ENCODE measurements at places on chromosomes 5 and 9.

- DNase-seq, result no peak
Observed at GRCh38 chr9:123395276-123395688, 39.3 kb downstream of the CRB2 start.

GRCh38 chr5:79955356-79955895 lies 35.6 kb downstream of the MTX3 start:
- DNase-seq, result no peak

GRCh38 chr9:95048225-95049087 lies 269.1 kb downstream of the FANCC start:
- DNase-seq, result no peak

DNA sequence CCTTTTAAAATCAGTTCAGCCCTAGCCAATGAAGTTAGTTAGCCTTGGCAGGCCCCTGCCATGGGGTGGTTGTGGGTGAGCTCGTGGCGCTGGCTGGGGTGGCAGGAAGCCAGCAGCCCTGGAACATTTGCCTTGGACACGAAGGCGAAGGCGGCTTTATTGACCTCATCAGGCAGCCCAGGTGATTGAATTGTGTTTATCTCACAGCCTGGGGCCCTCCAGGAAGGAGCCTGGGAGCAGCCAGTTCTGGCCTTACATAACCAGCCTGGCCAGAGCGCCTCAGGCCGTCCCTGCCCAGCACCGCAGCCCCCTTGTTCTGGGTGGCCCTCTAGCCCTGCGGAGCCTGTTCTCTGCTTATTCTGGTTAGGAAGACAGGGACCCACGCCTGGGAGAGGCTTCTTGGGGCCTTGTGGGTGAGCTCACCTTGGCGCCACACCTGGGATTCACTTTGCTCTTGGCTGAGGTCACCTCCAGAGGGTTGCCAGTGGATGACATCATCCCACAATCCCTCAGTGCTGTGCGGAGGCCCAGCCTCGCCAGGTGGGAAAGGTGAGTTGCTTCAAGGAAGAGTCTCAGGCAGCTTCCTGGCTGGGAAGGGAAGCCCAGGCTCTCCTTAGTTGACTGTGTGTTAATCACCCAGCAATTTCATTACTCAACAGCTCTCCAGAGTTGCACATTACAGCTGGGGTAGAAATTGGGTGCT lies 54.4 kb upstream of the RPL26L1 start:
- DNase-seq, result no peak

- no peak for DNase-seq
Observed at GRCh38 chr5:164600274-164600673, 1094.9 kb downstream of the MAT2B start.

DNA sequence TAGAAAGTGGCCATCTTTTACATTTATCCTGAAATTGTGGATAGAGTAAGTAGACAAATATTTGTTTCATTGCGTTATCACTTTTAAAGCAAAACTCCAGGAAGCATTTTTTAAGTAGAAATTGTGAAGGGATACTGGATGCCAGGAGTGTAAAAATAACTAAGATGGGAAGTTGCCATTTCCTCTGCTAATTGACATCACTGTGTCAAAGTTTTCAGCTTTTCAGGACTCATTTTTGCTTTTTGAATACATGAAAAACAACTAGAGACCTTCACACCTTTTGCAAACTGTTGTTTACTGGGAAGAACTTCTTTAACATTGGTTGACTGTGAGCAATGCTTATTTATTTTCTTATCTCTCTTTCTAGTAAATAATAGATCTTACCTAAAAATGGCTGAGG lies 337.5 kb downstream of the NR2F1-AS1 start:
- no peak for DNase-seq

GRCh38 chr5:74934949-74935751 lies 69.0 kb upstream of the FAM169A start:
- no peak for DNase-seq

- DNase-seq, result no peak
Observed at GRCh38 chr9:82790875-82791274, 272.1 kb downstream of the RASEF start.

DNA sequence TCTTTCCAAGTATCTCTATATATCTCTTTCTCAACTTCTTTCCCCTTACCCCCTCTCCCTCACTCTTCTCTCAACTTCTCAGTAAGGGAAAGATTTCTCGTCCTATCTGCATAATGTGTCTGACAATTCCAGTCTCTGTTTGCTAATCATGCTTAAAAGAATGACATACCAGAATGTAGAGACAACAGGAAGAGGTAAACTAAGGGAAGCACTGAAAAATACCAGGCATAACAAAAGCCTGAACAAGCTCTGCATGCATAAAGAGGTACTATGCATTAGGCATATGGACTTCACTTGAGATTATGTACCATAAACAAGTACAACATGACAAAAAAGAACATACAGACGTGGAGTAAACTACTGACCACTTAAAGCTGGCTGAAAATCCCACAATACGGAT lies 62.6 kb downstream of the SEMA5A start:
- DNase-seq, result no peak

- DNase-seq, result no peak
Observed at GRCh38 chr5:101278011-101278687, 375.1 kb upstream of the ST8SIA4 start.

- peak; percentile 72 for DNase-seq
Observed at GRCh38 chr5:41843456-41844370, 26.5 kb downstream of the OXCT1 start.

- DNase-seq, result no peak
Observed at GRCh38 chr9:91376239-91376638, 14.5 kb upstream of the AUH start.

GRCh38 chr9:91682806-91683205 lies 259.2 kb upstream of the NFIL3 start:
- DNase-seq, result no peak

DNA sequence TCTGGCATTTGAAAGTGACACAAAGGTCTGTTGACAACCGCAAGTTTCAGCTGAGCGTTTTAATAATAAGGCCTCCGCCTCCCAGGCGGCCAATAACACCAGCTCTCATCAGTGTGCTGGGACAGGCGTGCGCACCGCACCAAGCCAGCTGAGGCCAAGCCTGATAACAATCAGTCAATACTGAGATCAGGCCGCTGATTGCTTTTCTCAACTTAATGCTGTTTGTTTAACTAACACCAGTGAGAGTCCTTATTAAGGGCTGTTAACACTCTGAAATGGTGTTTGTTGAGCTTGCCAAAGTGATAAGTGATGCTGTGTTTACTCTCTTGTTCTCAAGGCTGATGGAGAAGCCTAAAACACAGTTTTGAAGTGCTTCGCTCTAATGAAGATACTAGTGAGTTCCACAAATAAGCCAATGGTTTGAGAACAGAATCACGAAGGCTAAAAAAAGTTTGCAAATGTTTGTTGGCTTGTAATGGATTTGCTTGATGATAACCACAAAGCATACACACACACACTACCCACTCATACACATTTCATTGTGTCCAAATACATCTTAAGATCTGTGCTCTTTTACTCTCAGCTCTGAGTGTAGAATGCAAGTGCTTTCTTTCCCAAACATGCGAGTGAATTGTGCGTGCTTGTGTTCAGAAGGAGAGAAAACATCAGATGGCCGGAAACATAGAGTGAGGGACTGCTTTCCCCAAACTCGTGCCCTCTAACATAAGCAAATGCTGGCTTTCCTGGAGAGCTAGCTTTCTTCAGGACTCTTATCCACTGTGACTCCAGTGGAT lies 330.4 kb upstream of the KLF4 start:
- DNase-seq, result peak; percentile 4

DNA sequence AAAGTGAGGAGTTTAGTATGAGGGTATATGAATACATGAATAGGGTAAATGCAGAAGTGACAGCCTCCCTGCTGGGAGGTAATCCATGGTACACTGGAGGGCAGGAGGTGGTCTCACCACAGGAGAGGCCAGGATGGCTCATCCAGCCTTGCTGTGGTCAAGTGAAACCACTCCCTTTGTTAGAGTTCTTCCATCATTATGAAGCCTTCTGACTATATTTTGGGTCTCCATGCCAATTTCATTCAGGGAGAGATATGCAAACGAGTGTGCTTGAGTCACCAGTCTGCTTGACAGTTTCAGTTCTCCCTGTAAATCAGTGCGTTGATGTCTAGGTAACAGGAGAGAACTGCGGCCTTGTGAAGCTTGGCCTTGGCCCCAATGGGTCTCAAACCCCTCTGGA lies 16.4 kb downstream of the PPP3R2 start:
- DNase-seq, result no peak

DNA sequence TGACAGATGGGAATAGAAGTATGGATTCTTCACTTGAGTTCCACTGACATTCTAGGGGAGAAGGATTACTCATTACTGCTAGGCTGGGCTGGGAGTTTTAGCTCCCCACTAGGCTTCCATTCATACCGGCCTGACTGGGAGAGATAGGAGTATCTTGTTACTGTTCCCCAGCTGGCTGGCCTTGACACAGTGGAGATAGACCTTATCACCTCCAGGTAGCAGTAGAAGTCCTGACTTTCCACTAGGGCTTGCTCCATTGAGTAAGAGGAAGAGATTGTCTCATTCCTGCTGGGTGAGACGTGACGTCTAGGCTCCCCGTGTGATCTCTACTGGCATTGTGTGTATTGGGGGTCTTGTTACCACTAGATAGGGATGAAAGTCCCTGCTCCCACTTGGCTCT lies 156.4 kb downstream of the CACNA1B start:
- no peak for DNase-seq

GRCh38 chr5:121691478-121691877 lies 160.2 kb upstream of the FTMT start:
- no peak for DNase-seq

DNA sequence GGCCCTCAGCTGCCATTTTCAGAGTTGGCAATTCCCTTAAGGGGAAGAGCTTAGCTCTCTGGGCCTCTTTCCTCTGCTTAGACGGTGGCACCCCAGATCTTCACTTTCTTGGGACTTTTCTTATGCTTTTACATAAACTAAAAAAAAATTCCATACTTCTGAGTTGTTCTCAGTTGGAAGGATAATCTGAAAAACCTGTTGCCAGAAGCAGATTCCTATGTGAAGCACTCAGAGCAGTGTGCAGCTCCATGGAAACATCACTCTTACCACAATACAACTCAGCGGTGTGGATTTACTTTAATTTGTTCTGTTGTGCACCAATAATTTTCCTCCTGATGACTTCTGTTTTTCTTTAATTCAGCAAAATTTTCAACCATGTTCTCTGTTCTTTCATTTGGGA lies 44.1 kb upstream of the MROH2B start:
- DNase-seq, result no peak

DNA sequence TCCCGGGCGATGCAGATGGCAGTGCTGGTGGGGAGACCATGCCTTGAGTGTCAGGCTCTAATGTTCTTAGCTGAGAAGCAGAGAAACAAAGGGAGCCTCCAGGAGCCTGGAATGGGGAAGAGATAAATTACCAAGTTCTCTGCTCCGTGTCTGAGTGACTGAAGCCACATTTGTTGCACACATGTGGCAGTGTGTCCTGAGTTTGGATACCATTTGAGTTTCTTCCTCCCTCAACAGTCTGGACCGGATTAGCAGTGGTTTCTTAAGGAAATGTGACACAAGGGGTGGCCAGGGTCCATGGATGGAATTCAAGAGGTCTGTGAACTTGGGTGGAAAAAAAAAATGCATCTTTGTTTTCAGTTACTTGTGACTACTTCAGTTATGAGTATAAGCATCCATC lies 50.7 kb upstream of the GARNL3 start:
- no peak for DNase-seq

- no peak for DNase-seq
Observed at GRCh38 chr5:25488119-25488518, 843.3 kb upstream of the CDH10 start.

DNA sequence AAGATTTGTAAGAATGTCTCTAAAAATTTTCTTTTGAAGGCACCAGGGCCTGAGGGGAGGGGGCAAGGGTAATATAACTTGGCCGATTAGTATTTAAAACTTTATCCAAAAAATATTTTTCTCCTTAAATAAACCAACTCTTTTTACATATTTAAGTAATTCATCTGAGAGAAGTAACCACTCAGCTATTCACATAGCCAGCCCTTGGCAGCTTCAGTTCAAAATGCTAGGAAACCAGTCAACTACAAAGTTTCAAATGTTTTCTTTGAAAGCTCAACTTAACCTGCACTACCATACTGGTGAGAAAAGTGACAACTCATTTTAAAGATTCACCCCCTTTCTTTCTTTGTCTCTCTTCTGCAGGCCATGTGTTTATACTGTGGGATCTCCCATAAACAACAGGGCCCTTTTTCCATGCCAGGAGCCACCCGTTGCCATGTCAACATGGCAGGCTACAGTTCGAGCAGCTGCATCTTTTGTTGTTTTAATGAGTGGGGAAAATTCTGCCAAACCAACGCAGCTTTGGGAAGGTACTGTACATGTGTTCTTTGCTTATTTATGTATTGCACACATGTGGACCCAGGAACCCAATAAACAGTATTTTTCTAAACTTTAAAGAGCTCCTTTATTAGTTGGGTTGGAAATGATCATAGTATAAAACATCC lies 46.3 kb downstream of the AOPEP start:
- DNase-seq, result peak; percentile 96

DNA sequence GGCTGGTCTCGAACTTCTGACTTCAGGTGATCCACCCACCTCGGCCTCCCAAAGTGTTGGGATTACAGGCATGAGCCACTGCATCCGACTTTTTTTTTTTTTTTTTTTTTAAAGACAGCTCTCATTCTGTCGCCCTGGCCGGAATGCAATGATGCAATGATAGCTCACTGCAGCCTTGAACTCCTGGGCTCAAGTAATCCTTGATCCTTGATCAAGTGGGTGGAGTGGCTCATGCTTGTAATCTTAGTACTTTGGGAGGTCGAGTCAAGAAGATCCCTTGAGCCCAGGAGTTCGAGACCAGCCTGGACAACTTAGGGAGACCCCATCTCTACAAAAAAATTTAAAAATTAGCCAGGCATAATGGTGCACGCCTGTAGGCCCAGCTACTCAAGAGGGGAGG lies 8.1 kb downstream of the SEC24A start:
- DNase-seq, result no peak

GRCh38 chr9:77472646-77473045 lies 175.5 kb downstream of the GNA14 start:
- no peak for DNase-seq

DNA sequence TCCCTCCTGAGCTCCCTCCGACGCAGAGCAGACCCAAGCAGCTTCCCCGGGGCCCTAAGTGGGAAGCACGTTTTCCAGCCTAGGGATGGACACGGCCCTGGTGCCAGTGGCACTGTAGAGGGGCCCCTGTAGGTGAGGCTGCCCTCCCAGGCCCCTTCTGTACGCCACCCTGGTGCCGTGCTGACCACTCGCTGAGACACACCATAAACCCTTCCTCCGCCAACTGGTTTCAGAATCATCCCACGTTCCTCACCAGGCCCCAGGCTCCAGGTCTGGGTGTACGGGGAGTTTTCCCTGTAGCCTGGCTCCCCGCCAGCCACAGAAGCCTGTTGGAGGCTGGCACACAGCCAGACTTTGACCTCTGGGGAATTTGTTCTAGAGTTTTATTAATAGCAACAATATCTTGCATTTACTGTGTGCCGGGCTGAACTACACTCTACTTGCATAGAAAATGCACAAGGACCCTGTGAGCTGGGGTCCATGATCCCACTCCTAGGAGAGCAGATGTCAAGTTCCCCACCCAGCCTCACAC lies 18.2 kb upstream of the WDR38 start:
- DNase-seq, result no peak

DNA sequence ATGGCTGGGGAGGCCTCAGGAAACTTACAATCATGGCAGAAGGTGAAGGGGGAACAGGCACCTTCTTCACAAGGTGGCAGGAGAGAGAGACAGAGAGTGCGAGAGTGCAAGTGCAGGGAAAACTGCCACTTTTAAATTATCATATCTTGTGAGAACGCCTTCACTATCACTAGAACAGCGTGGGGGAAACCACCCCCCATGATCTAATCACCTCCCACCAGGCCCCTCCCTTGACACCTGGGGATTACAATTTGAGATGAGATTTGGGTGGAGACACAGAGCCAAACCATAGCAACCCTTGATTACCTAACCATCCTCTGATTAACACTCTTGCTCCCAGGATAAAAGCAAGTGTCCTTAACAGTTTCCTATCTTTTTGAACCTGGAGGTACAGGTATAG lies 21.1 kb downstream of the ADAMTS19 start:
- DNase-seq, result no peak
